ENCODE measurements at places on chromosomes 3 and 15. TPM values are rescaled to one million over a fixed set of nuclear protein-coding genes. Genes with fewer than 3 reads are reported as not detected.

Gene RASL12
- total RNA-seq, result 0.16 TPM

Gene SLC7A14
- 22.7 TPM for total RNA-seq

Gene TMEM207
- total RNA-seq, result 0.49 TPM

Gene LMAN1L
- total RNA-seq, result 0.32 TPM

Gene PLCL2
- total RNA-seq, result 19.1 TPM

Gene CLEC3B
- 0.33 TPM for total RNA-seq

Gene HSPBAP1
- 5.0 TPM for total RNA-seq

Gene PPP1R14D
- not detected for total RNA-seq

Gene SHF
- 0.59 TPM for total RNA-seq

Gene LRRC15
- total RNA-seq, result 0.05 TPM

Gene OR5K2
- not detected for total RNA-seq

Gene INKA1
- 2.4 TPM for total RNA-seq

Gene SLC28A1
- total RNA-seq, result 0.68 TPM

Gene ZDHHC19
- 0.71 TPM for total RNA-seq

Gene CTXN2
- 0.85 TPM for total RNA-seq

Gene SERPINI2
- total RNA-seq, result 0.14 TPM

Gene HCN4
- total RNA-seq, result 1.2 TPM

Gene C2CD4A
- 0.09 TPM for total RNA-seq

Gene BMF
- 16.0 TPM for total RNA-seq

Gene TRPC1
- 20.5 TPM for total RNA-seq

Gene GOLGA8S
- total RNA-seq, result not detected
